ENCODE measurements at places on chromosomes 11 and 22. TPM values are rescaled to one million over a fixed set of nuclear protein-coding genes. Genes with fewer than 3 reads are reported as not detected.
A peak's percentile ranks its signal among the peaks of the same experiment; 100 is the strongest.

The LRP4 gene
- 7.2 TPM for total RNA-seq

The OR10D3 gene
- not detected for total RNA-seq

DNA sequence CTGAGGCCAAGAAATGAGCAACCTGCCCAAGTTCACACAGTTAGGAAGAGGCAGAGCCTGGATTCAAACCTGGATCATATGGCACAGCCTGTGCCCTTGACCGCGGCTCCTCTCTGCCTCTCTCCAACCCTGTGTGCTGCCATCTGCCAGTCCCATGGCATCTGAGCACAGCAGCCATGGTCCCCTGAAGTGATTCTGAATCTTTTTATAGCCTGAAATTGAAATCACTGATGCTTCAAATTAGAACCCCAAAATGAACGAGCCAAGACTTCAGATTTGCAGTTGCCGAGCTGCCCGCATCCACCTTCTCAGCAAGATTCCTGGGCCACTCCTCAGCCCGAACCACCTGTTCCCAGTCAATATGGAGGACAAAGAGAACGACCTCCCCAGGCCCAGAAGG, 252.7 kb downstream of the CTTN start:
- ATAC-seq: no peak

- no peak for ATAC-seq
Observed at GRCh38 chr11:97092823-97093222, 703.0 kb downstream of the JRKL start.

GRCh38 chr11:68003846-68004550, at the start of gene UNC93B1:
Gene UNC93B1, minus strand, starts transcription at chr11:68004097. Its CDS starts 54 bp downstream, at chr11:68004043.
- ATAC-seq: peak; percentile 93

Measured in gastroesophageal sphincter (tissue), 4 donors.